ENCODE measurements at places on chromosomes 3 and 15.

DNA sequence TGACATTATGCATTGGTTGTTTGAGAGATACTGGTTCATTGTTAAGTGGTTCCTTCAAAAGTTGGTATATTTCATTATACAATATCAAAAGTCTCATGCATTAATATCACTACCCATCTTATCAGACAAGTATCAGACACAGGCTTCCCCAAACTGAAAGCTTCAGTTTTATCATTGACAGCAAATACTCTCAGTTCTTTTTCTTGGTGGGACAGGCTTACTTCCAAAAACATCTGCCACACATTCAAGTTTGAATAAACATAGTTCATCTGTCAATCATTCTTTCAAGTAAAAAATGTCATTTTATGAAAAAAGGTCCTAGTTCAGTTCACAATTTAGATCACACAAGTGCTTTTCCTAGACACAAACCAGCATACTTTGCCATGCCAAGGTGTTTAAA, 280.0 kb upstream of the TRIM42 start:
- no peak overlapping the region for H3K4me3 ChIP-seq
- H3K4me1 ChIP-seq, result no peaks in the 10 kb centered on the region
- H3K27me3 ChIP-seq, result peaks cover 2% of the 10 kb centered on the region
- H3K36me3 ChIP-seq, result no peaks in the 10 kb centered on the region

DNA sequence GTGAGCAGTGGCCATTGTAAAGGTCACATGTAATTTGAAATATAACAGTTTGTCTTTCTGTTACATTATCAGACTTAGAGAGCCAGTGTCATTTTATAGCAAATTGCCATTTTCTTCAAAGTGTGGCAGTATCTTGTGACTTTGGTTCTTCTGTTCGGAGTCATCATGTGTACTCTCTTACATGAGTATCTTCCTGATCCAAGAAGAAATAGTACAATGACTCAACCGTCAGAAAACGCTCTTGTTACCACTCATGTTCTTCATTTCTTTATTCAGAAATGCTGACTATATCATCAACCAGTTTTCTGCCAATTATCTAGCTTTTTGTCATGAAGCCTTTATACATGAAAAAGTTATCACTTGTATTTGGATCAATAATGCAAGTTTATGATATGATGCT, 93.6 kb upstream of the CGNL1 start:
- no peak overlapping the region for H3K27ac ChIP-seq
- no peaks in the 10 kb centered on the region for H3K4me1 ChIP-seq
- H3K36me3 ChIP-seq, result peaks cover 65% of the 10 kb centered on the region
- no peak for DNase-seq

GRCh38 chr3:42061025-42061712, 30.0 kb upstream of the TRAK1 start:
- peaks cover 2% of the 10 kb centered on the region for H3K27me3 ChIP-seq
- no peaks in the 10 kb centered on the region for H3K36me3 ChIP-seq
- DNase-seq, result no peak
- peaks cover 46% of the 10 kb centered on the region for H3K4me1 ChIP-seq
- H3K4me3 ChIP-seq, result no peak overlapping the region

GRCh38 chr3:4664412-4664811, 171.3 kb downstream of the ITPR1 start:
- H3K4me3 ChIP-seq, result no peak overlapping the region
- peaks cover 70% of the 10 kb centered on the region for H3K36me3 ChIP-seq
- no peak for DNase-seq
- no peaks in the 10 kb centered on the region for H3K27me3 ChIP-seq

DNA sequence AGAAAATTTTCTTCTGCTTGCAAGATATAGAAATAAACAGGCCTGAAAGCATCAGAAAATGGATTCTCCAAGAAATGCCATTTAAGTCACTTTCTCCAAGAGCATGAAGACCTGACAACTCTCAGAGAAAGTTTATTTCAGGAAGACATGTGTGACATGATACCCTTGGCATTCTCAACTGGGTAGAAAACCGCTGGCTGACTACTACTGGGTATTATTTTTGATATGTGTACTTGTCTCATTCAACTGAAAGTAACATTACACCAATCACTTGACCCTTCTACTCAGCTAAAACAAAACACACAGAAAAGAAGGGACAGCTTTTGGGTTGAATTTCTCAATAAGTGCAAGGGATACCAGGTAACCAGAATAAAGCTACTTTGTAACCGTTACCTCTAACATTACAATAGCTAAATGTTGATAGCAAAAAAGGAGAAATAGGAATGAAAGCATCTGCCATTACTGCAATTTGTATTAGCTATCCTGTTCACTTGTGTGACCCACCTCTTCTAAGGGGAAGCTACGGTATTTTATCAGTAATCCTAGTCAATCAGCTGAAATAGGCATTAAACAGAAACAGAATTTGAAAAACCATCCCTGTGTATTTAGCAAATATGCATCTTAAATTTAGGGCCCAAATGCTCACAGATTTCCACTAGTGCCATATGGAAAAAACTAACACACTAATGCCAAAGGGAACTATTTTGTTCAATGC, 7.3 kb downstream of the TRA2B start:
- H3K36me3 ChIP-seq, result peaks cover 5% of the 10 kb centered on the region
- peak overlapping the region; percentile 100 for H3K4me3 ChIP-seq
- H3K4me1 ChIP-seq, result peaks cover 98% of the 10 kb centered on the region
- DNase-seq, result no peak
- peaks cover 4% of the 10 kb centered on the region for H3K27me3 ChIP-seq

GRCh38 chr3:98333989-98334606, 19.6 kb upstream of the OR5K4 start:
- H3K4me1 ChIP-seq, result no peaks in the 10 kb centered on the region
- no peak overlapping the region for H3K4me3 ChIP-seq
- no peaks in the 10 kb centered on the region for H3K36me3 ChIP-seq

GRCh38 chr3:136750209-136750896, 1.8 kb downstream of the STAG1 start:
- peaks cover 25% of the 10 kb centered on the region for H3K27me3 ChIP-seq
- H3K4me1 ChIP-seq, result peaks cover 62% of the 10 kb centered on the region
- peak overlapping the region; percentile 95 for H3K27ac ChIP-seq
- DNase-seq, result peak; percentile 53
- H3K4me3 ChIP-seq, result peak overlapping the region; percentile 94

GRCh38 chr15:29812384-29812694, 9.9 kb downstream of the TJP1 start:
- H3K27me3 ChIP-seq, result peaks cover 10% of the 10 kb centered on the region
- no peak for DNase-seq
- H3K27ac ChIP-seq, result no peak overlapping the region
- no peaks in the 10 kb centered on the region for H3K36me3 ChIP-seq

- H3K27me3 ChIP-seq, result no peaks in the 10 kb centered on the region
- DNase-seq, result no peak
- H3K27ac ChIP-seq, result no peak overlapping the region
- no peak overlapping the region for H3K4me3 ChIP-seq
Measured at GRCh38 chr3:106825962-106826605, 551.2 kb upstream of the CCDC54 start.

DNA sequence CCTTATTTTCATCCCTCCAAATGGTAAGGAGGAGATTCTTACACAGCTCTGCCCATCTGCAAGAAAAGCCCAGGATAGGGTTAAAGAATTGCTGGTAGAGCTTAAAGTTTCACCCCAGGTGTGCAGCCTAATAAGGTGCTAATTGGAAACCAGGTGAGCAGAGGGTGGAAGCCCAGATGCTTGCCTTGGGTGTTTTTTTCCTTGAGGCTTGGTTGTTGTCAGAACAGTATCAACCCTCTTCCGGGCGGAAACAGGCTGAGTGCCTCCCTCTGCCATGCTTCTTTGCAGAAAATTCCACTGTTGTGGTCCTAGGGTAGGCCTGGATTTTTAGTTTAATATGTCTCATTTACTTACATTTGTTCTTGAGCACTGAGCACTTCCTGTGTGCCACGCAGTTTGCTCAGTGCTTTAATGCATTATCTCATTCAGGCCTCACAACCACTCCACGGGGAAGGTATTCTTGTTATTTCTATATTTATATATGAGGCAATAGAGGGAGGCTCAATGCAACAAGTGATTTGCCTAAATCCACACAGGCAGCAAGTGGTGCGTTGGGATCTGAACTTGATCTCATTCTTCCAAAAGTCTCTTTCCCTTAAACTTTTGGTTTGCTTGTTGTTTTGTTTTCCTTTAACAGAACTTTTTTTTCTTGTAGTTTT, 115.0 kb upstream of the LRIG1 start:
- H3K36me3 ChIP-seq, result no peaks in the 10 kb centered on the region
- H3K4me1 ChIP-seq, result no peaks in the 10 kb centered on the region
- no peak overlapping the region for H3K4me3 ChIP-seq
- no peak for DNase-seq
- H3K27me3 ChIP-seq, result peaks cover 8% of the 10 kb centered on the region

DNA sequence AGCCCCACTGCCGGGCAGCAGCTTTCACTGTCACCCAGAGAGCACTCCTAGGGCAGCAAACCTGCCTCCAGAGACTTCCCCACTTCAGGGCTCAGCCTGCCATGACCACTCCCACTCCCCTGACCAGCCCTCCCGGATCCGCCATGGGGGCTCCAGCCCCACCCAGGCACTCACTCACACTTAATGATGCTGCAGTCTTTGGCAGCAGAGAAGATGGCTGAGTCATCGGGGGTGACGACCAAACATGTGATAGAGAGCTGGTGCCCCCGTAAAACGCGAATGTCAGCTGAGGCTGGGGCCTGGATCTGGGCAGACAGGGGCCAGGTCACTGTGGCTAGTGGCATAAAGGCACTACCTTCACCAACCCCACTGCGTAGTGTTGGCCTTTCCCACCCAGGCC, 4.7 kb downstream of the RRP9 start:
- H3K4me1 ChIP-seq, result peaks cover 22% of the 10 kb centered on the region
- no peak for DNase-seq

GRCh38 chr15:34336991-34337556, 507 bp downstream of the SLC12A6 start:
- peak overlapping the region; percentile 92 for H3K27ac ChIP-seq
- peaks cover 5% of the 10 kb centered on the region for H3K27me3 ChIP-seq
- peak overlapping the region; percentile 99 for H3K4me3 ChIP-seq
- peaks cover 63% of the 10 kb centered on the region for H3K4me1 ChIP-seq
- peaks cover 6% of the 10 kb centered on the region for H3K36me3 ChIP-seq

DNA sequence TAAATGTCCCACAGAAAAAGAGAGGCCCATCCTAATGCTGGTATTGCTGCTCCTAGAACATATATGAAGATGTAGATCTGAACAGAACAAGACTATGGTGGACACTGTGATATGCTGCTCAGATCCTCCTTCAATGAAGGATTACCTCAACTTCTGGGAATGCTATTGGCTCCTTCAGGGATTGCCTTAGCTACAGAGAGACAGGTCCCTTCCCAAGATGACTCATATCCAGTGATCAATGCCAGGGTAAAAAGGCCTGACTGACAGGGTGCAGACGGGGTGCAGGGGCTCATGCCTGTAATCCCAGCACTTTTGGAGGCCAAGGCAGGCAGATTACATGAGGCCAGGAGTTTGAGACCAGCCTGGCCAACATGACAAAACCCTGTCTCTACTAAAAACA, 20.5 kb upstream of the STAG1 start:
- DNase-seq, result no peak
- H3K4me3 ChIP-seq, result no peak overlapping the region
- H3K27ac ChIP-seq, result no peak overlapping the region
- no peaks in the 10 kb centered on the region for H3K27me3 ChIP-seq
- no peaks in the 10 kb centered on the region for H3K36me3 ChIP-seq

GRCh38 chr3:12752102-12752501, 7.0 kb downstream of the TMEM40 start:
- peaks cover 9% of the 10 kb centered on the region for H3K27me3 ChIP-seq
- no peaks in the 10 kb centered on the region for H3K4me1 ChIP-seq

GRCh38 chr3:46865031-46865507, 1.8 kb upstream of the MYL3 start:
- H3K4me3 ChIP-seq, result no peak overlapping the region
- H3K27me3 ChIP-seq, result no peaks in the 10 kb centered on the region
- no peak overlapping the region for H3K27ac ChIP-seq
- H3K36me3 ChIP-seq, result no peaks in the 10 kb centered on the region

- H3K27ac ChIP-seq, result no peak overlapping the region
- no peak overlapping the region for H3K4me3 ChIP-seq
- H3K4me1 ChIP-seq, result peaks cover 16% of the 10 kb centered on the region
- no peak for DNase-seq
Measured at GRCh38 chr3:10546820-10547263, 41.5 kb upstream of the ATP2B2 start.

DNA sequence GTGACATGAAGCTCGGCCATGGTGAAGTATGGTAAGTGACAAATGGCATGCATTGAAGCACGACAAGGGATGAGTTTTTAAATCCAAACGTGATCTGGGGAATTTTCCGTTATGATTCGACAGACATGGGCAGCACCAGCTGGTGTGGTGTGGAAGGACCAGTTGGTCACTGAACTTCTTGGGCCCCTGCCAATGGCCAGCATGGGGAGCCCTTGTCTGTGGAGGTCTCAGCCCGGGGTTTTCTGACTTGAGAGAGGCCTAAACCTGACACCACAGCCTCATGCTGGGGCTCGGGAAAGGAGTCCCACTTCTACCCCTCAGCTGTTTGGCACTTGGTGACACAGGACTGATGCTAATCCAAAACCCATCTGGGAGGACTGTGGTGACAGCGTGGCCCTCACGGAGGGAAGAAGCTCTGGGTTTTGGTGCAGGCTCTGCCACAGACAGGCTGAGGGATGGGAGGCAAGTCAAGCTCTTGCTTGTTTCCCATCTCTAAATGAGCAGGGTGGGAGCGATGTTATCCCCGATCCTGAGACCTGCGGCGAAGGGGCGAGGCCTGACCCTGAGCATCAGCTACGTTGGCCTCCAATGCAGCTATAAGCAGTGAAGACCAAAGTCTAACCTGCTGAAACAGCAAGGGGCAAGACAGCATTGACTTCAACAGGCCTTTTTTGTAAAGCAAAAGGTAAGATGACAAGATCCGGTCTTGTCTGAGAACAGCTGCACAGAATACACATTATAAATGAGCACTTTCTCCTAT, 69.5 kb downstream of the ATP1B3 start:
- no peak overlapping the region for H3K27ac ChIP-seq
- peaks cover 3% of the 10 kb centered on the region for H3K36me3 ChIP-seq
- H3K4me3 ChIP-seq, result no peak overlapping the region
- H3K4me1 ChIP-seq, result peaks cover 11% of the 10 kb centered on the region
- H3K27me3 ChIP-seq, result peaks cover 2% of the 10 kb centered on the region
- no peak for DNase-seq

- peak overlapping the region; percentile 53 for H3K4me3 ChIP-seq
- peaks cover 2% of the 10 kb centered on the region for H3K27me3 ChIP-seq
- no peaks in the 10 kb centered on the region for H3K36me3 ChIP-seq
- peak; percentile 33 for DNase-seq
- H3K4me1 ChIP-seq, result peaks cover 21% of the 10 kb centered on the region
- no peak overlapping the region for H3K27ac ChIP-seq
Measured at GRCh38 chr3:122941228-122942206, 86.0 kb downstream of the SEMA5B start.

GRCh38 chr15:93846148-93846547, 385.2 kb upstream of the MCTP2 start:
- no peak overlapping the region for H3K4me3 ChIP-seq
- H3K27ac ChIP-seq, result no peak overlapping the region
- peaks cover 10% of the 10 kb centered on the region for H3K27me3 ChIP-seq
- DNase-seq, result no peak
- H3K4me1 ChIP-seq, result no peaks in the 10 kb centered on the region

- no peak overlapping the region for H3K4me3 ChIP-seq
- no peaks in the 10 kb centered on the region for H3K27me3 ChIP-seq
- no peak for DNase-seq
- H3K27ac ChIP-seq, result no peak overlapping the region
Measured at GRCh38 chr3:116302087-116302747, 143.1 kb downstream of the LSAMP start.
